ENCODE measurements at places on chromosomes 2 and 18. TPM values are rescaled to one million over a fixed set of nuclear protein-coding genes. Genes with fewer than 3 reads are reported as not detected.

GRCh38 chr2:239939736-239940483 lies 85.2 kb downstream of the NDUFA10 start:
- no peak for DNase-seq

- DNase-seq: no peak
Observed at GRCh38 chr2:215903203-215903602, 110.1 kb downstream of the MREG start.

GRCh38 chr2:36032046-36032445 lies 323.5 kb upstream of the CRIM1 start:
- DNase-seq: no peak

- no peak for DNase-seq
Observed at GRCh38 chr2:10514743-10515142, 66.6 kb upstream of the ODC1 start.

DNA sequence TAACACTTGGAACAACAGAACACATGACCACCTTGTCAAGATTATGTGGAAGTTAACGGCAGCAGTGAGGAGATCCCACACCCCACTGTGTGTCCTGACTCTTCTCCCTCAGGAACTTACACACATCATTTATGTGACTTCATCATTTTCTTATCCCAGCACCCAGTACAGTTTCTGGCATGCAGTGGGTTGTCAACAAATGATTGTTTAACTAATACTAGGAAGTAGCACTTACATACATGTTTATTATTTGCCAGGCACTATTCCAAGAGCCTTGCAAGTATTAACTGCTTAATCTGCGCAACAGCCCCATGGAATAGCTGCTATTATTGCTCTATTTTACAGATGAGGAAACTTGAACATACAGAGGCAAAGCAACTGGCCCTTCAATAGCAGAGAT lies 391.5 kb downstream of the TXNL1 start:
- DNase-seq: no peak

DNA sequence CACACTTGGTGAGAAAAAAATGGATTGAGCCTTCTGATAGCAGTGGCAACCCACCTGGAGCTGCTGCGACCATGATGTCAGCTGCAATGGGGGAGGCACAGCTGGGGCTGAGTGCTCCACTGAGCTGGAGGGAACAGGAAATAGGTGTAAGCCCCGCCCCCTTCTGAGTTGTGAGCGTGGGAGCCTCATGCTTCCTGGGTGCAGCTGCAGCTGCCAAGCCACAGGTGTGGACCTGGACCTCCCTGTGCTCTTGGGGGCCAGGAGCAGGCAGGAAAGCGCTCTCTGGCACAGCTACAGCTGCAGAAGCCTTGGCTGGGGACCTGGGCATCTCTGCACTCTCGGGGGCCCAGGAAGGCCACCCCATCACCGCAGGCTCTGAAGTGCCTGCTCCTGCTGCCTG lies 970.6 kb downstream of the DCDC2C start:
- no peak for DNase-seq

- no peak for DNase-seq
Observed at GRCh38 chr2:171244970-171245782, 84.5 kb upstream of the TLK1 start.

GRCh38 chr18:79626905-79627749 lies 52.5 kb upstream of the CTDP1 start:
- no peak for DNase-seq

DNA sequence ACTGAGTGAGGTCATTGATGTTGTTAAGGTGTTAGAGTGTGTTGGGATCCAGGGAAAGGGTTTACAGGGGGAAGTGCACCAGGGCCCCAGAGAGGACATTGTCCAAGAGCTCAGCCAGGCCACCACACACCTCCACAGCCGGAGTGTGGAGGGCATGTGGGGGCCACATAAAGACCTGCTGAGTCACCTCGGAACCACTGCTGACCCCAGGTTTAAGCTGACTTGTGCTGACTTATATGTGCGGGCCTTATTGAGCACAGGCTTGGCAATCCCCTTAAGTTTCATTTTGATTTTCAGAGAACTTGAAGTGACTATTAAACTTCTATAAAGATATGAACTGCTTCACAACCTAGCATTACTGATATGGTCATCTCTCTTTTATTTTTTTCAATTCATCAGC lies 166.2 kb upstream of the MAP3K20 start:
- no peak for DNase-seq

GRCh38 chr18:54712306-54712705 lies 116.0 kb upstream of the RAB27B start:
- no peak for DNase-seq

DNA sequence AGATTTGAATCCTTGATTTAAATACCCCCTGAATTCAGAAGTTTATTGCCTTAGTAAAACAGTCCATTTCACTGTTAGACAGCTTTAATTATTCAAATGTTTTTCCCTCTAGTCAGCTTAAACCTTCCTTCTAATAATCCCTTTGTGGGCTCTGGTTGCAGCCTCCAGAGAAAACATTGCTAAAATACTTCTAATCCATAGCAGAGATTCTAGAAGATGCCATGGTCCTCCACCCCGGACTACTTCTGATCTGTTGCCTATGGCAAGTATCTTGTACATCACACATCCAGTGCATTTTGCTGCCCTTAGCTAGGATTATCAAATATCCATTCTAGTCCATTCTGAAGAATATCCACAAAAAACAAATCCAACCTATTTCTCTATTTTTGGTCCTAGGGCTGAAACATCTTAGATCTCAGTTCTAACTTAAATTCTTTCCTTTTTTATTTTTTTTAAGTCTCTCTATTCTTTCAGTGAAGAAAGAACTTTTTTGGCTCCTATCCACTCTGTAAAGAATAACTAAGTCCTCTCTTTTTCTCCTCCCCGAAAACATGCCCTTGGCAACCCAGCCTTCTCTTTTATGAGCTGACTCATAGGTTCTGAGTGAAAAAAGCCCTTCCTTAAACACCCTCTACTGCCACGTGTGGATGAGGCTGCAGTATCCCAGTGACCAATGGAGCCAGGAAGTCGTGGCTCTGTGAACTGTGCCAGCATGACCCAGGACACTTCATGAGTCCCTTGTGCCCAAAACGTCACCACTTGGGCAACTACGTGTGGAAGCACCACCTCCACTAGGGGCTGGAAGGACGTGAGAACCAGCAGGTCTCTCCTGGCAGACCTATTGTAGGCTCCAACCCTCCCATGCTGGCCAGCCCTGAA lies 349.8 kb downstream of the TNS1 start:
- peak; percentile 50 for DNase-seq

GRCh38 chr18:56389190-56389589 lies 249.2 kb downstream of the TXNL1 start:
- DNase-seq: no peak

Gene ASXL3
- 7.3 TPM for total RNA-seq

Gene MAL
- 3.1 TPM for total RNA-seq

Gene FAM117B
- 30.5 TPM for total RNA-seq

Gene NEUROD1
- total RNA-seq: not detected
